Hindlimb muscle (tissue), 1 donor: ENCODE measurements at places on chromosomes 5 and 9. TPM values are rescaled to one million over a fixed set of nuclear protein-coding genes. Genes with fewer than 3 reads are reported as not detected.

DNA sequence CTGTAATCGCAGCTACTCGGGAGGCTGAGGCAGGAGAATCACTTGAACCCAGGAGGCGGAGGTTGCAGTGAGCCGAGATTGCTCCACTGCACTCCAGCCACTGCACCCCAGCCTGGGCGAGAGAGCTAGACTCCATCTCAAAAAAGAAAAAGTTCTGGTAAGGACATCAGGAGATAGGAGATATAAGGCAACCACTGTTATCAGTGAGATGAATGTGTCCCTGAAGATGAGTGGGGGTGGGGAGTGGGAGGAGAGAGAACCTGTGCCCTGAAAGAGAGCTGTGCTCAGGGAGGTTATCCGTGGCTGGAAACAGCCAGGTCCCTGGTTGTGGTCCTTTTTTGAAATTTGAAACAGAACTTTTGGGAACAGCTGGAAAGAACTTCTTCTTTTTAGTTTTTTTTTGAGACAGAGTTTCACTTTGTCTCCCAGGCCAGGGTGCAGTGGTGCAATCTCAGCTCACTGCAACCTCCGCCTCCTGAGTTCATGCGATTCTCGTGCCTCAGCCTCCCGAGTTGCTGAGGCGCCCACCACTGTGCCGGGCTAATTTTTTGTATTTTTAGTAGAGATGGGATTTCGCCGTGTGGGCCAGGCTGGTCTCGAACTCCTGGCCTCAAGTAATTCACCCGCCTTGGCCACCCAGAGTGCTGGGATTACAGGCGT is 2.6 kb downstream of the PTPA start:
- DNase-seq = no peak

DNA sequence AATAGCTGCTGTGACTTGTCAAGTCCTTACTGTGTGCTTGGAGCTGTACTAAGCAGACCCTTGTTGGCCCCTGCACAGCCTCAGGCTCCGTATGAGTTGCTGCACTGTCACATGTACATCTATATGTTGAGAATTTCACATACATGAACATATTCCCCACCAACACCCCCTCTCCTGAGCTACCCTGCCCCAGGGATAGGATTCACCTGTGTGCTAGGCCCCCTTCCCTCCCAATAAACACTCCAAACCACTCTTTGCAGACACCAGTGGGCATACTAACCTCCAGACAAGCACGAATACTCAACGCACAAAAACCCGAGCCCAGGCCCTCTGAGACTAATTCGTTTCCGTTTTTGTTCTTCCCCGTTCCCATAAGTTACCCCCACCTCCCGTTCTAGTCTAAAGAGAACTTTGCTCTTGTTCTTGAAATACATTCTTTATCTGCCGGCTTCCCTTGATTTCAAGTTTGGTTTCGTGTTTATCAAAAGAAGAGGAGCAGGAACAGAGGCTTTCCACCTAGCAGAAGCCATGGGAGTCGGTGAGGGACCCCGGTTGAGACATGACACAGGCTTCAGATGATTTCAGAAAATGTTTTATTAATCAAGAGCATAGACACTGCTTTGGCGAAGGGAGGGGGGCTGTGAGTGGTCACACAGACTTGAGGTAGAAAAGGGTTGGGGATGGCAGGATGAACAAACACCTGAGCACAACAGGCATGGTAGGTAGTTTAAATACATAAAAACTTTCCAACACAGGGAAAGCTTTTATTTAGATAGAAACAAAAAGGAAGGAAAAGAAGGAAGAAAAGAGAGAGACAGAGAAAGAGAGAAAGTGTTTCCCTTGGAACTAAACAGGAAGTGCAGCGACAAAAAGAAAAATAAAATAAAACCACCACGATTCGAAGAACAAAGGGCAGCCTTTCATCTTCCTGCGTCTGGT is 3.4 kb downstream of the HAND1 start:
- DNase-seq = no peak

DNA sequence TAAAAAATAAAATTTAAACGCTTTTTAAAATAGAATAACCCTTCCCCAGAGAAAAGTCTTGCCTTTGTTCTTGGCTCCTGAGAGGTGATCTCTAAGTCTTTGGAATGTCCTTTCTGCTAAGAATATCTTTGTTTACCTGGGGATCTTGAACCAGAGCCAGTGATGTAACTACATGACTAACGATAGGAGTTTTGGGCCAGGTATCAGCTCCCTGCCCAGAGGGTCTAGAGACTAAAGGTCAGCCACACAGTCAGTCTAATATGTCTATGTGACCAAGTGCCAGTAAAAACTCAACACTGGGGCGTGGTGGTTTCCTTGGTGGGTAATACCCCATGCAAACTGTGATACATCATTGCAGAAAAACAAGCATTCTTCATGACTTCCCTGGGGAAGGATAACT is 1351.9 kb upstream of the C9orf72 start:
- DNase-seq = no peak

DNA sequence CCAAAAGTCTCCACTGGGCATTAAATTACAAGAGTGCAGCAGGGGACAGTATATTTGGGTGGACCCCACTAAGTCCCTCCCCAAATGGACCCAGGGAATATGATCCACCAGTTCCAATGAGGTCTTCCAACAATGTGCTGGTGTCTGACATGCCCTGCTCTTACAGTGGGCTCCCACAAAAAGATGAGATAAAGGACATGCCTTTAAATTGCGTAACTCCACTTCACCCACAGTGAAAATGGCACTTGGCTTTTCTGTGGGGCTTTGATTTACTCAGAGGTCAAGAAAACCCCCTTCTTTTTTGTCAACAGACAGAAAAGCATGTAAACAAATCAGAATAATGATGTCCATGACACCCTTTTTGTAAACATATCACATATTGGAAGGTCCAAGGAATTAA is 336.5 kb downstream of the EBF1 start:
- DNase-seq = no peak

- no peak for DNase-seq
Observed at GRCh38 chr5:88673253-88674105, 209.5 kb downstream of the MEF2C start.

DNA sequence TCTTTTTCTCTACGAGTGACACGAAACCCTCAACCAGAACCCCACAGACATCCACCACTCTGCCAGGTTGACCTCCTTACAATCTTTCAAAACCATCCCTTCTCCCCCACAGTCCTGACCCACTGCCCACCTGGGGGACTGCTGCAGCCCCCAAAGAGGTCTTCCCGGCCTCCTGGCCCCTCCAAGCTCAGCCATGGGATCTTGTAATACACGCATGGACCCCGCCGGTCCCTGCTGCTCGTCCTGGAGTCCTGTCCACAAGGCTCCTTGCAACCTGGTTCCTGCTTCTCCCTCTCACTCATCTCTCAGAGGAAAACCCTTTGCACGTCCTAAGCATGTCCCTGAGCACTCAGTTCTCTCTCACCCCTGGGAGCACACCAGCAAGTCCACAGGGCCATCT is 187.3 kb downstream of the CDK5RAP2 start:
- DNase-seq = no peak

- no peak for DNase-seq
Observed at GRCh38 chr9:682633-683508, 158.6 kb upstream of the DMRT1 start.

DNA sequence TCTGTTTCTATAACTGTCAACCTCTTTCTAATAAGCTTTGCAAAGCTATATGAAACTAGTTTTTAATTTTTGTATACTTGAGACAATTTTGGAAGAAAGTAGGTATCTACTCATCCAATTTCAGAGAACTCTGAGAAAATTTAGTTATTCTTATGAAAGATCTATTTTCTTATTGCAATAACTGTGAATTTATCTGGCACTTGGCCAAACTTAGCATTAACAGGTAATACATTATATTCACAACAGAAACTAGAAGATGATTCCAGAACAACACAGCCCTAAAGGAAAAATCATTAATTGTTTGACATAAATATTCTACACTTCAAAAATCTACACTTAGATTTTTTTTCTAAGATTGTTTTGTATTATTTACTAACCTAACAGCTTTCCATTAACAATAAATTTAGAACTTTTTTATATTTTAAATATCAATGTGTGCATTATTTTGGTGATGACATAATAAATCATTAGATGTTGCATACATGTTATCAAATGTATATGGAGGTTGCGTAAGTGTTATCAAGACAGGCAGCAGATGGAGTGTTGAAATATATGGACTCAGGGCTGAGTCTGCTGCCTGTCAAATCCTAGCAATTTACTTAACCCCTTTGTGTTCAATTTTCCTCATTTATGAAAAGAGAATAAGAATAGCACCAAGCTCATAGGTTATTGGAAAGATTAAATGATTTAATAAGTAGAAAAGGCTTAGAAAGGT is 141.8 kb downstream of the MUSK start:
- DNase-seq = no peak

DNA sequence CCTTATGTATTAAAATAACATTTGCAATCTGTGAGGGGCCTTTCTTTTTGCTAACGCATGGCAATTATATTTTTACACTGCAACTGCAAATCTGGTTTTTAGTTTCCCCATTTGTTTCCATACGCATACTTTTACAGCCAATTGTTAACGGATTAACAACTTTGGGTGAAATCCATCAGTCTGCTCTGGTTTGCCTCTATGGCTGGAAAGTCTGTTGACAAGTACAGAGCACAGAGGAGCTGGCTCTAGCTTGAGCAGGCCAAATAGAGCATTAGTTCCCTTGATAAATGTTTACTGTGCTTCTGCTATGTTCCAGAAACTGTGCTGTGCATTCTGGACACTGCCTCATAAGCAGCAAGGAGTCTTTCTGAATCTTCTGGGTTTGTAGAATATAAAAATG is 400.4 kb upstream of the KIF2A start:
- no peak for DNase-seq

GRCh38 chr5:60630179-60630578 is 69.8 kb downstream of the DEPDC1B start:
- DNase-seq = no peak

DNA sequence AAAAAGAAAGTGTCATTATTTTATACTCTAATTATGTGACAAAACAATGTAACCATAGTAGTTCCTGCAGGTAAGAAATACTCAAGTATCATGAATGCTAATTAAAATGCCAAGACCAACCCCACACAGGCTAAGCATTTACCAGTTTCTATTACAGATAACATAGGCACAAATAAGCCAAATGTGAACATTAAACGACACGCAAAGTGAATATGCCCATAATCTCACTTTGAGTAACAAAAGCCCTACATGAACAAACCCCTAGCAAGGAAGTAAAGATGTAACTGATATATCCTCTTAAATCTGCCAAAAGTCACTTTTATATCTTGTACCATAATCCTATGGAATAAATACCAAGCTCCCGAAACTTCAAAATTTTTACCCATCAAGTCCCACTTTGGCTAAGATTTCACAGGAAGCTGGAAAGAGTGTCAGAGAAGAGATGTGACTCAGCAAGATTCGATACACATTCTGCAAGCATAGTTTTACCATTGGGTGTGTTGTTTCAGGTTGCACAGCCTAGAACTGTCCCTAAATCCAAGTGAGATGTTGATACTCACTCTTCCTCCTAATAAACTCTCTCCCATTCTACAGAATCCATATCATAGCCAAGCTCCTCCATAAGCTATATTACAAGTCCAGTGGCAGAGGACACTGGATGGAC is 28.8 kb downstream of the TRPM6 start:
- DNase-seq = no peak

GRCh38 chr5:34039398-34040157 is 3.4 kb downstream of the C1QTNF3 start:
- no peak for DNase-seq

GRCh38 chr5:1137567-1138444 is 25.9 kb upstream of the SLC12A7 start:
- DNase-seq = no peak

- DNase-seq = no peak
Observed at GRCh38 chr5:171997011-171997410, 9.4 kb downstream of the FBXW11 start.

- DNase-seq = no peak
Observed at GRCh38 chr5:168720575-168720974, 141.4 kb upstream of the PANK3 start.

GRCh38 chr5:151173711-151174611 is 16.4 kb upstream of the ANXA6 start:
- DNase-seq = no peak

DNA sequence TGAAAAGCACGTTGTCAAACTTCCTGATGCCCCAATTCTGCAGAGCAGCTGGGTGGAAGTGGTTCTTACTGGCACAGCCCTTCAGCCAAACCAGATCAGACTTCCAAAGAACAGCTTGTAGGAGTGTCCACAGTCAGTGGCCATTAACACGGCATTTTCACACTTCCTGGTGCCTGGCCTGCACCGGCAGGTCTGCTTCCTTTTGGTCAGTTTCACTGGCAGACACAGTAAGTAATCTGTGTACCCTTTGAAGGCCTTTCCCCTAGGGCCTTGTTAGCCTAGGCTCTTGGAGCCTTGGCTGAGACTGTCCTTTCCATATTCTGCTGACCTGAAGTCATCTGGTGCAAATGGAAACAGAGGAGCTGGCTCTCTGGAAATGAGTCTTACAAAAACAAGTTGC is 297.5 kb upstream of the TNC start:
- no peak for DNase-seq

DNA sequence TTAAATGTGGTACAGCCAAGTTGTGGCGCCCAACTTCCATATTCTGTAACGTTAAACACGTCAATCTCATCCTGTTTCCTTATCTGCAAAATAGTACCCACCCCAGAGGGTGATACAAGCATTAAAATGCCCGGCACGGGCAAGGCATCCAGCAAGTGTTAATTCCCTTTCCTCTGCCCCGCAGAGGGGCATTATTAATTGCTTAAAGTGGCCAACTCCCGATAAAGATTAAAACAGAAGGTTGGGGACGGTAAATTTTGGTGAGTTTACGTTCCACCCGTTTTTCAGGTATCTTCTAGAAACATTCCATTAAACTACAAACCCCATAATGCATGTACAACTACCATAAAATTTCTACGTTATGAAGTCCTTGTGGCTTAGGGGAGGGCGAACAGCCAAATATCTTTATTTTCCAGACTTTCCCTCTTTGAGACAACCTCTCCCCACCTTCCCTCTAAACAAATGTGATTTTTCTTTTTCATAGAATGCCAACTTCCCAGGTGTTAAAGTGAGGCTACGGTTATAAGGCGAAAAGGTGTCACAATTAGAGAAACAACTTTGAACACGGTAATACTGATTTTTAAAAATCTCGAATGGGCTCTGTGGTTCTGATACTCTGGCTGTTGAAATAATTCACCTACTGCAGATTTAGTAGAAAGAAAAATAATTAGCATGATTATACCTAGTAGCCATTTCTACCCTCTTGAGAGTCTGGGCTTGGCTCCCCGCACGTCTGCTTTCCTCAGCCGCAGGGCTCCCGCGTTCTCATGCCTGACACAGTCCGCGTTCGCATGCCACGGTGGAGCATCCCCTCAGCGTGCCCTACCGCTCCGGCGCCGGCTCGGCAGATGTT is 1.2 kb upstream of the GPBP1 start:
- DNase-seq = peak; percentile 47

ADAMTSL1 gene
- 20.7 TPM for polyA plus RNA-seq

GFI1B gene
- 0.56 TPM for polyA plus RNA-seq

SYNPO gene
- 32.8 TPM for polyA plus RNA-seq

FLT4 gene
- polyA plus RNA-seq = 9.2 TPM

SELENOP gene
- polyA plus RNA-seq = 166 TPM

MORN5 gene
- polyA plus RNA-seq = not detected

SH3PXD2B gene
- polyA plus RNA-seq = 31.8 TPM

KIAA1191 gene
- polyA plus RNA-seq = 60.5 TPM

PCDHB15 gene
- 9.4 TPM for polyA plus RNA-seq

KIF12 gene
- polyA plus RNA-seq = 0.52 TPM
